H4 (cell line): ENCODE measurements at places on chromosomes 2 and 18. TPM values are rescaled to one million over a fixed set of nuclear protein-coding genes. Genes with fewer than 3 reads are reported as not detected.
A peak's percentile ranks its signal among the peaks of the same experiment; 100 is the strongest.

- no peak for DNase-seq
Measured at GRCh38 chr2:42029639-42030199, 18.1 kb upstream of the PKDCC start.

DNA sequence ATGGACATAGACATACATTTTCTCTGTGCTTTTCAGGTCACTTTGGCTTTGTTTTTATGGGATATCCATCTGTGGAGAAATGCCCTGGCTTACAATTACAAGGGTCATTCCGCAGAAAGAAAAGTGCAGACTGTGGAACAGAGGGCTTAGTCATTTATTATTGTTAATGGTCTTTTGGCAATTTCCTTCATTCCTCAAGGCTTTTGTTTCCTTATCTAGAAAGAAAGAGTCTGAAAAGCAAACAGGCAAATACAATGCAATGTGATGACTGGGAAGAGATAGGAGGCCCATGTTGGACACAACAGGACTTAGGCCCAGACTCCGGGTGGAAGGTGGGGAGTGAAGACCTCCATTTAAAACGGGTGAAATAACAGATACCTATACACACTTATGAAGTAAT lies 129.5 kb upstream of the CAVIN2 start:
- peak; percentile 14 for DNase-seq

DNA sequence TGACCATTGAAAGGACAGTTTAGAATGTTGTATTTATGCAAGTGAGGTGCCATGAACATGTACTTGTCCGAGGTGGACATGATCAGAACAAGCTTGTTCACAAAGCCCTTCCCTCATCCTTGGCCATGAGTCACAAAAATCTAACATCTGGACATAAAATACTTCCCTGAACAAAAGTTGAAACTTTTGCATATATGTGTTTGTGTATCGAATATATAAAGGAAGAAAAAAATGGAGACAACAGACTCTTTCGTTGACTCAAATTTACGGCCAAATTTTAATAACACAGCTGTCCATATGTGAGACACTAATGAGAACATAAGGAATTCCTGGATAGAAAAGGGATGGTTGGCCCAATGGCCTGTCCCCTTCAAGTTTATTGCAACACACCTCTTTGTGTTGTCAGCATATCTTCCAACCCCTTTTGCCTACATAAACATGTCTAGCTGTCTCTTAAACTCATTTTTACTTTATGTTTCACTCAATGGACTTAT lies 19.4 kb upstream of the ZEB2 start:
- no peak for DNase-seq

GRCh38 chr2:69164061-69164778 lies 151.2 kb downstream of the ANTXR1 start:
- peak; percentile 29 for DNase-seq

- DNase-seq: no peak
Measured at GRCh38 chr2:1756456-1756855, 12.1 kb upstream of the PXDN start.

TDRD15 gene
- total RNA-seq: 0.15 TPM in 1 of 2 replicates, not detected in the other

LHCGR gene
- not detected in 2 replicates for total RNA-seq

GRCh38 chr2:23772056-23772455 lies 154.9 kb downstream of the ATAD2B start:
- DNase-seq: no peak

DNA sequence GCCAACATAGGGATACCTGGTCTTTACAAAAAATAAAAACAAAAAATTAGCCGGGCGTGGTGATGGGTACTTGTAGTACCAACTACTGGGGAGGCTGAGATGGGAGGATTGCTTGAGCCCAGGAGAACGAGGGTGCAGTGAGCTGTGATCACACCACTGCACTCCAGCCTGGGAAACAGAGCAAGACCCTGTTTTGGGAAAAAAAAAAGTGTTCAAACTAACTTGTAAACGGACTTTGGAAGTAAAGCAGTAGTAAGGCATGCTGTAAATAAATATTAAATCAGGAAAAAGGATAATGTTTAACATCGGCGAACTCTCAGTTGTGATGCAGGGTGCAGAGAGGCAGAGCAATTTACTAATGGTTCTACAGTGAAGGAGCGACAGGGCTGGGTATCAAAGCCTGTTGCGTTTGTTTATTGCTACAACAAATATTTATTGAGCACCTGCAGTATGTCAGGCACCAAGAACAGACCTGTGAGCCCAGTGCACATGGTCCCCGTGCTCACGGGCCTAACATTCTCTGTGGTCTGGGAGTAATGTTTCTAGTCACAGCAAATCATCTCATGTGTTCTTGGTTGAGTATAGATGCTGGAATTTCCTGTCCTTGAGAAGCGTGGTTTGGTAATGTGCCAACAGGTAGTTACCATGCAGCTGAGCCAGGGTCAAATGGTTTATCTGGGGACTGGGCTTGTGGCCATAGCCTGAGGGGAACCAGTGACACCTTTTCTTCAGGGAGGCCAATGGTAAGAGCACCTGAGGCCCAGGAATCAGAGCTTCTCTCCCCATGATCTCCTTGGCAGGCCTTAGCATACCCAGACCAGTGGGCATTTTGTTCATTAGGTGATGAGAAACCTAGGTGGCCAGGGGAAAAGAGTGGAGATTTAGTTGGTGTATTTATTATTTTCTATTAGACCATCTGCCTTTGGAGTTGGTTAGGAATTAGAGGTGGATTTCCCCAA lies 27.9 kb upstream of the GREB1 start:
- DNase-seq: peak; percentile 37

DNA sequence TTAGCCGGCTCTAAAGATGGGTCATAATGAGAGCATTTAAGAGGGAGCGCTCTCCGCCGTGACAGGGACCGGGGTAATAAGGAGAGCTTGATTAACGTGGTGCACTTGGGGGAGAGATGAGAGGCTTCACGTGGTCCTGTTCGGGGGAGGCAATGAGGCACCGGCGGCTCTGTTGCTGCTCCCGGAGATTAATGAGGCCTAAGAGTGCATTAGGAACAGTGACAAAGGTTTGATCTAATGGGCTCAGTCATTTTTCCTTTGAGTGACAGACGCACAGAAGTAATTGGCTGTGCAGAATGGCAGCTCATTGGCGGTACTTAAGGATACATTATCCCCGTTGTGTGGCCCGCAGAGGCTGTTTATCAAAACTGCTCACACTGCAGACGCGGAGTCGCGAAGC lies 250.7 kb downstream of the GBX2 start:
- no peak for DNase-seq

GRCh38 chr2:97869722-97870346 lies 125.9 kb downstream of the TMEM131 start:
- DNase-seq: no peak

DNA sequence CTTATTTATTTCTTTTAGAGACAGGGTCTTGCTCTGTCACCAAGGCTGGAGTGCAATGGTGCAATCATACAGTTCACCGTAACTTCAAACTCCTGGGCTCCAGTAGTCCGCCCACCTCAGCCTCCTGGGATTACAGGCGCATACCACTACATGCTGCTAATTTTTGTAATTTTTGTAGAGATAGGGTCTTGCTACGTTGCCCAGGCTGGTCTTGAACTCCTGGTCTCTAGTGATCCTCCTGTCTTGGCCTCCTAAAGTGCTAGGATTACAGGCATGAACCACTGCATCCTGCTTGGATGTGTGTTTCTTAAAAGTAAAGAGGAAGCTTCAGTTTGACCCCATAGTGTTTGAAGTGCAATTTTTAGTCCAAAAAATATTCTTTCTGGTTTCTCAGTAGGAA lies 105.0 kb upstream of the KIF5C start:
- no peak for DNase-seq

PRSS56 gene
- not detected in 2 replicates for total RNA-seq

CD8A gene
- not detected in 2 replicates for total RNA-seq

CD207 gene
- total RNA-seq: not detected in 2 replicates

AFF3 gene
- 0.21 and 0.37 TPM in 2 replicates for total RNA-seq
